SW 1271 (cell line): ENCODE measurements at places on chromosomes 6 and 20.

- no peak for DNase-seq
Measured at GRCh38 chr6:150592377-150592995, 7.2 kb upstream of the PLEKHG1 start.

- DNase-seq = no peak
Measured at GRCh38 chr6:50952092-50952907, 133.6 kb downstream of the TFAP2B start.

DNA sequence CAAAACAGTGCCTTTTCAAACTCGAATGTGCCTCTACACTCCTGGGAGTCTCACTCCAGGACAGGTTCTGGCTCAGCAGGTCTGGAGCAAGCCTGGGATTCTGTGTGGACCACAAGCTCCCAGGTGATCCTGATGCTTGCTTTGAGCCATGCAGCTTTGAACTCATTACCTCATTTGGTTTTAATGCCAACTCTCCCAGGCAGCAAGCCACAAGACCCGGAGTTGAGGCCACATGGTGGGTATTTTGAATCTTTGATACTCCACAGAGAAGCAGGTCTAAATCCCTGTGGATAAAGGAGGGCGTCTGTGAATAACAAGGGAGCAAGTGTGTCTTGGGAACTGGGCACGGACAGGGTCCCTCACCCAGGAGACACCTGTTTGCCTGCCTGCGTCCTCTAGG is 205.4 kb upstream of the CST7 start:
- DNase-seq = no peak

GRCh38 chr6:13427801-13428582 is 59.4 kb downstream of the GFOD1 start:
- DNase-seq = no peak

DNA sequence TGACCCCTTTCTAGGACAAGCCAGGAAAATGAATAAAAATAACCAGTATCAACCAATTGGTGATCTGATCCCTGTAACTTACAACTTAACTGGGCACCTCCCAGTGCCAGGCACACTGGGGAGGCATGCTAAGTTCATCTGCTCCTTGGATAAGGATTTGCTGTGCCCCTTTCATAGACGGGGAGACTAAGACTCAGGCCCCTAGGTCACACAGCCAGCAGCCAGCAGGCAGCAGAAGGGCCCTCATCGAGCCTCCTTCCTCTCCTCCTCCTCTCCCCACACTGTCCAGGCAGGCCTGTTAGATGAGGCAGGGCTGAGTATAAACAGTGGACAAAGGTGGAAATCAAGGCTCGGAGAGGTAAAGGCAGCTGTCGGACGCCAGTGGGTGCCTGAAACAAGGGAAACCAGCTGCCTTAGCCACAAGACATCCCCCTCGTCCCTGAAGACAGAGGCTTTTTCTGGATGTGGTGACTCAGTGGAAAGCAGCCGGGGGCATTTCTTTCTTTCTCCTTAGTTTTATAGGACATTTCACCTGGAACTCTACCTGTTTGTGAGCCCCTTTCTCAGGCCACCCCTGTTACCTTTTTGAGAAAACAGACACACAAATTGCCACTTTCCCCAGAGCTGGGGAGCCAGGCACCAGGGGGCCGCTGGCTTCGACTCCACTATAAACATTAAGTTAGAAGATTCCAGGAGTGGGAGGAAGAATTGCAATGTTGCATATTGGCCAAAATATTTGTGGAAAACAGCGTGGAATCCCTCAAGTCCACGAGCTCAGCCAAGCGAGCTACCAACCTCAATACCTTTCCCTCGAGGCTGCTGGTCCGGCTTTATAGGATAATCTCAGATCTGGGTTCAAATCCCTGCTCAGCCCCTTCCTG is 166.0 kb downstream of the PREX1 start:
- no peak for DNase-seq

DNA sequence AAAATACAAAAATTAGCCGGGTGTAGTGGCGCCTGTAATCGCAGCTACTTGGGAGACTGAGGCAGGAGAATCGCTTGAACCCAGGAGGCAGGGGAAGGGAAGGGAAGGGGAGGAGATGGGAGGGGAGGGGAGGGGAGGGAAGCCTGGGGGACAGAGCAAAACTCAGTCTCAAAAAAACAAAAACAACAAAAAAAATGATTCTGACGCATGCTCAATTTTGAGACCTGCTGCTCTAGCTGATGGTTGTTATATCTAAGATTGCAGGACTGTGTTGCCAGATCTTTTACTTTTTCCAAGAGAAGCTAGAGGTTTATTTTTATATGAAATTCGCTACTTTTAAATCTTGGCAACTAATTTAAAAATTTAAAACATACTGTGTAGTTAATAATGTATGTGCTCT is 2.4 kb upstream of the WFDC2 start:
- no peak for DNase-seq

DNA sequence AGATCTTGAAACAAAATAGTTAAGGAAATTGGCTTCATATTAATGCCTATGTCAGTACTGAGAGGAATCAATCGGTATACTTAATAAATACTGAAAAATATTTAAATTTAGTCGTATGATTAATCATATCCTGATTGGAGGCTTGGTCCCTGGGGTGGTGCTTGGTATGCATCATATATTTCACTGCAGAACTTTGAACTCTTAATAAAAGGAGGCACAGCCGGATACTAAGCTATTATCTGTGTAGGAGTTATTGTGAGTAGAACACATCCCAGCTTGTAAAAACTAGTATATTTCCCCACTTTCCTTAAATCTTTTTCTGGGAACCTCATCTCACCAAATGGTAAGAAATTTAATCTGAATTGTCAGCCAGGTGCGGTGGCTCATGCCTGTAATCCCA is 42.4 kb upstream of the SCAF8 start:
- DNase-seq = no peak

- no peak for DNase-seq
Measured at GRCh38 chr6:27106382-27106781, 141.1 kb upstream of the PRSS16 start.

GRCh38 chr6:51626391-51626790 is 461.0 kb downstream of the PKHD1 start:
- DNase-seq = no peak

- no peak for DNase-seq
Measured at GRCh38 chr6:159929819-159930218, 39.0 kb downstream of the MAS1 start.
